ENCODE measurements at places on chromosomes 7 and 10. TPM values are rescaled to one million over a fixed set of nuclear protein-coding genes. Genes with fewer than 3 reads are reported as not detected.

The AS3MT gene
- total RNA-seq = 5.0 TPM

The POR gene
- total RNA-seq = 64.7 TPM

The ZNF3 gene
- total RNA-seq = 23.4 TPM

The RAMP3 gene
- total RNA-seq = not detected

The ANKRD30A gene
- not detected for total RNA-seq

The SYT15B gene
- total RNA-seq = not detected

The MUC3A gene
- not detected for total RNA-seq

The CLCN1 gene
- 0.07 TPM for total RNA-seq

The PARD3 gene
- total RNA-seq = 51.8 TPM

The WNT8B gene
- total RNA-seq = not detected

The CASP7 gene
- 19.8 TPM for total RNA-seq

The SOSTDC1 gene
- total RNA-seq = not detected

The CRYGN gene
- not detected for total RNA-seq

The RET gene
- 0.23 TPM for total RNA-seq

The FAM241B gene
- 0.39 TPM for total RNA-seq

The RAPGEF5 gene
- 35.8 TPM for total RNA-seq

The TIMM23B gene
- 14.8 TPM for total RNA-seq

The ANKRD26 gene
- 6.8 TPM for total RNA-seq

The IKZF1 gene
- not detected for total RNA-seq

The VSTM2A gene
- total RNA-seq = not detected

The ADCYAP1R1 gene
- total RNA-seq = not detected

The OR6V1 gene
- not detected for total RNA-seq

The CUBN gene
- 3.4 TPM for total RNA-seq

The RPEL1 gene
- total RNA-seq = not detected

The ZCWPW1 gene
- 1.4 TPM for total RNA-seq

The ZP3 gene
- total RNA-seq = 3.0 TPM

The SPDYE6 gene
- not detected for total RNA-seq

The TSPAN15 gene
- total RNA-seq = 1.7 TPM

The DPY19L1 gene
- total RNA-seq = 46.4 TPM

The LOXL4 gene
- 138 TPM for total RNA-seq

The HKDC1 gene
- total RNA-seq = 6.8 TPM

The KNDC1 gene
- 0.86 TPM for total RNA-seq

The RADIL gene
- 0.13 TPM for total RNA-seq

The HTRA1 gene
- total RNA-seq = 591 TPM

The ACHE gene
- 0.13 TPM for total RNA-seq

The TAS2R5 gene
- total RNA-seq = 1.6 TPM

The IL15RA gene
- 5.0 TPM for total RNA-seq

The RNF32 gene
- 0.33 TPM for total RNA-seq

The TMEM196 gene
- total RNA-seq = not detected

The HYAL4 gene
- total RNA-seq = not detected

The SVOPL gene
- total RNA-seq = not detected

The VAX1 gene
- total RNA-seq = not detected

The COL17A1 gene
- total RNA-seq = 1.1 TPM

The UTF1 gene
- total RNA-seq = not detected

The EVX1 gene
- total RNA-seq = not detected

The FXYD4 gene
- not detected for total RNA-seq

The FMC1 gene
- 3.6 TPM for total RNA-seq

The PNLIPRP3 gene
- total RNA-seq = not detected

The TMEM273 gene
- total RNA-seq = 0.13 TPM

The PKD1L1 gene
- 0.07 TPM for total RNA-seq

The FAM25G gene
- total RNA-seq = not detected

The GPR146 gene
- 16.4 TPM for total RNA-seq

The SPDYE11 gene
- not detected for total RNA-seq

The DUS4L gene
- total RNA-seq = 5.5 TPM

The METTL27 gene
- 1.9 TPM for total RNA-seq

The ASB4 gene
- not detected for total RNA-seq

All from smooth muscle cell of the pulmonary artery (primary cell).